ENCODE measurements at places on chromosomes 11 and 22.

DNA sequence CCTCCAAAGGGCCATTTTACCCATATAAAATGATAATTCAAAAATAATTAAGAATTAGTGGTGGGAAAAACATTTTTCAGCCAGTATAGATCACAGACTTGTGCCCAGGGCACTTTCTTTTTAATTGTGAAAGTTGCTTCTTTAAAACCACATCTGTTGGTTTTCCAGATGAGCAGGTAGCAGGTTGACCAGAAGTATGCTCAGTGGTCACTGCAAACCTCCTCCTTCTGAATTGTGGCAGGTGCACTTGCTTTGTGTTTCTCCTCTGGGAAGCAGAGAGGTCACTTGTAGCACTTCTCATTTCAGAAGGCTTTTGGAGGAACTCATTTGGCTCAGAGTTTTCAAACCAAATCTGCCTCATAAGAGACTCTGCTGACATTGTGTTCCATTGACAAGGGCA, 24.6 kb upstream of the CWF19L2 start:
- DNase-seq, result no peak

DNA sequence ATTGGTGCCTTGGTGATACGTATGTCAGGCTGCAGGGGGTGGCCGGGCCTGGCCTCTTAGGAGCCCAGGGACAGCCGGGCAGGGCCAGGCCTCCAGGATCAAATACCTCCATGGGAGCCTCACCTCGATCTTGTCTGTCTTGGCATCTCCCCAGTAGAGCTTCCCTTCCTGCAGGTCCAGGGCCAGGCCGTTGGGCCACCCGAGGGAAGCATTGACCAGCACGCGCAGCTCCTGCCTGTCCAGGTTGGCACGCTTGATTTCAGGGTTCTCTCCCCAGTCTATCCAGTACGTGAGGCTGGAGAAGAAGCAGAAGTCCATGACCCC, 137.7 kb downstream of the CRYBB2 start:
- no peak for DNase-seq

GRCh38 chr22:40123387-40123786, 54.3 kb upstream of the TNRC6B start:
- DNase-seq, result no peak

DNA sequence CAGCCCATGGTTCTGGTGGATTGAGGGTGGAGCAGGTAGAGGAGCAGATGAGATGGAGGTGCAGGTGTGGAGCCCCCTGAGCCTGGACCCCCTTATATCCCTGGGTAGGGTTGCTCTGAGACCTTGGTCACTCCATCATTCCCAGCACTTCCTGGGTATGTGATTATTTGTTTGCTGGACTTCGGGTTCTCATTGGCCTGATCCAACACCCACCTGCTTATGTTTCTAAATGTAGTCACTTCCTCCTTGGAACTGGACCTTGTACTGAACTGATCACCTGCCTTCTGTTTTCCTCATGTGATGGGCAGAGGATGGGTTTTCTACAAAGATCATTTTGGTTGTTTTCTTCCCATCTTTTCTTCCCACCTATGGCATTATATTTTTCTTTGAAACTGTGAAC, at the start of gene KRTAP5-4:
KRTAP5-4 (minus strand) TSS at position 53 of the 400 bp plus-strand sequence; CDS start at position 8, 45 bp downstream.
- no peak for DNase-seq

GRCh38 chr11:88404932-88405710, 67.6 kb upstream of the CTSC start:
- no peak for DNase-seq

- no peak for DNase-seq
Observed at GRCh38 chr11:65847746-65848145, 10.2 kb downstream of the CFL1 start.

DNA sequence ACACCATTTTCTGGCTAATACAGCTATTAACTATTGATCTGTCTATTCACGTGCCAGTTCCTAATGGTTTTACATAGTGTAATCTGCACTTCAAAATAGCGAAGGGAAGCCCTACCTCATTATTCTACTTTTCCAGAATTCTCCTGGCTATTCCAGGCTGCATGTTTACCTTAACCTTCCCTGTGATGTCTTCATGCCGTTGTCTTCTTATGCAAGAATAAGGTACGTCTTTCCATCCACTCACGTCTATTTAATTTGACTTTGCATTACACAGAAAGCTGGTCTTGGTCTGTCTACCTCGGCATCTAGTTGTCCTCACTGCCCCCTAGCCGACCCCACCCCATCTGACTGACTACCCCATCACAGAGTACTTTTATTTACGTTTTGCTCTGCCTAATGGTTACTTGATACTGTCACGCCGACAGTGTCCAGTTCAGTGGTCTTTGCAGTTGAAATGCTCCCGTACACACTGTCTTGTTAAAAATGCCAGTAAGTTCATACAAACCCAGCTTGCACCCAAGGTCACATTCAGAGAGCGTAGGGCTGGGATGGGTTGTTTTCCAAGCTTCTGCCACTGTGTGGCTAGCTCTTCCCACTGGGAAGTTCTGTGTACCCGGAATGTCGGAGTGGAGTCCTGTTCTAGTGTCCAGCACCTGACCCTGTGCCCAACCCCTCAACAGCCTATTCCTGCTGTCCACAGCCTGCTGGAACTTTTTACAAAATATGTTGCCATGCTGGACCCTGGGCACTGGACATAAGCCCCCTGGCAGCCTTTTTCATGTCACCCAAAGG, 15.0 kb downstream of the NEAT1 start:
- DNase-seq, result peak; percentile 54

DNA sequence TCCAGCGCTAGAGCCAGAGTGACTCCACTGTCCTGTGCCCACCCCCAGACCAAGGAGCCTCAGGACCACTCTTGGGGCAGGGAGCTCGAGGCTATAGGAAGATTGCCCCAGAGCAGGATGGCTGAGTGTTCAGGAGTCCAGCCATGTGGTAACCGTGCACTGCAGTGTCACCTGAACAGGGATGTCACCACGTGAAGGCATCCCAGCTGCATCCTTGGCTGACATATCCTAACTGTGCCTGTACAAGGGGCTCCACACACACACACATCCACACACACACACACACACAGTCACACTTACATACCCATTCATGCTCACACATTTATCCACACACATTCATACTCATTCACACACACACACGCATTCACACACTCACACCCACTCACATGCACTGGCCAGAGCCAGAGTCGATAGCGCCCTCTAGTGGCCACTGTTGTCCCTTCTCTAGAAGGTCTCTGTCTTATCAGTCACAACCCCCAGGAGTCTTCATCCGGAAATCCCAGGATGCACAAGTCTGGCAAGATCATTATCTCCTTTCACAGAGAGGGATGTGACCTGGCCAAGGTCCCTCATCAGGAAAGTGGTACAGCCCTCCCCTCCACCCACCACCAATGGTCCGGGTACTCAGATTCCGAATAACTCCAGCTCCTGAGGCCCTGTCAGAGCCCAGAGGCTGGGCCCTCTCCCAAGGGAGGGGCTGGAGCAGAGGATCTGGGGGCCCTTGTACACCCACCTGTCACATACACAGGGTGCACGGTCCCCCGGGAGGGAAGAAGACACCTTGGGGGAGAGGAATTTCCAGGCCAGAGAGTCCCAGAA, 55.1 kb downstream of the IGLL5 start:
- DNase-seq, result peak; percentile 79

- no peak for DNase-seq
Observed at GRCh38 chr22:25554689-25555088, 9.8 kb upstream of the GRK3 start.

- DNase-seq, result no peak
Observed at GRCh38 chr11:10197091-10197490, 96.9 kb downstream of the SBF2 start.

- DNase-seq, result no peak
Observed at GRCh38 chr11:42598341-42598740, 713.5 kb upstream of the API5 start.

GRCh38 chr22:45197606-45198462, 34.1 kb downstream of the NUP50 start:
- DNase-seq, result no peak

DNA sequence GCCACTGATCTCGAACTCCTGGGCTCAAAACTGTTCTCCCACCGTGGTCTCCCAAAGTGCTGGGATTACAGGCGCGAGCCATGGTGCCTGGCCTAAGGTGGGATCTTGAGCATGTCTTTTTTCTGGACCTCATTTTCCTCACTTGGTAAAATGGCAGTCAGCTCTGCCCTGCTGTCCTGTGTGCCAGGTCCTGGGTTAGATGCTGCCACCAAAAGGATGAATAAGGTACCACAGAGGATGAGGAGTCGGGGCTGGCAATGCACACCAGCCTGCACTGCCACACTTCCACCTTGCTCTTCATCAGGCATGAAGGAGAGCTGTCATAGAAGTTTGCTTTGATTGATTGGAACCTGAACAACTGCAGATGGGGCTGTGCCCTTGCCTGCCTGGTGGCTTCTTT, 32.3 kb downstream of the ACO2 start:
- DNase-seq, result no peak

GRCh38 chr11:9153651-9154050, 62.3 kb upstream of the SCUBE2 start:
- no peak for DNase-seq

- no peak for DNase-seq
Observed at GRCh38 chr11:67033661-67034166, 10.8 kb downstream of the SYT12 start.

GRCh38 chr11:116698080-116698479, 74.7 kb downstream of the BUD13 start:
- no peak for DNase-seq

GRCh38 chr11:120324932-120325810, at the start of gene TLCD5:
TLCD5 (plus strand) TSS chr11:120325299; CDS start chr11:120327442, 2,143 bp downstream.
- peak; percentile 51 for DNase-seq

- no peak for DNase-seq
Observed at GRCh38 chr11:64324692-64325469, 7.0 kb downstream of the PRDX5 start.

GRCh38 chr11:33692013-33692504, 8.6 kb downstream of the C11orf91 start:
- DNase-seq, result no peak

DNA sequence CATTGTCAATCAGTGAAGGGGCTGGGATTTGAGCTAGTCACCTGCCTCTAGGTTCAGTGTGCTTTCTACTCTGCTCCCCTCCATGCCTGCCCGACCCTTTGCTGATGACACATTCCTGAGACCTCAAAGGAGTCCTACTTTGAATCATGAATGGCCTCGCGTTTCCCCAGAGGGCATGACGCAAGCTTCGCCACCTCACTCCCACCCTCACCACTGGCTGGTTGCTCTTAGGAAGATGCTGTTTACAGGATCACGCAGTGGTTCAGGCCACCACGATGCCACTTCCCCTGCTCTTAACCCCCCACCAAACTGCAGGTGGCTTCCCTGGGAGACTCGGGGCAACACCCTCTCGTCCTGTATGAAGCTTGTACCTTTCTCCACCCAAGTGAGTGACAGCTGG, 62.9 kb upstream of the B3GAT1 start:
- no peak for DNase-seq

- DNase-seq, result no peak
Observed at GRCh38 chr11:72347691-72348090, 86.6 kb downstream of the CLPB start.

- no peak for DNase-seq
Observed at GRCh38 chr11:44011797-44012196, 36.0 kb upstream of the ACCSL start.

GRCh38 chr11:62012832-62013461, 45.5 kb upstream of the FTH1 start:
- DNase-seq, result no peak

DNA sequence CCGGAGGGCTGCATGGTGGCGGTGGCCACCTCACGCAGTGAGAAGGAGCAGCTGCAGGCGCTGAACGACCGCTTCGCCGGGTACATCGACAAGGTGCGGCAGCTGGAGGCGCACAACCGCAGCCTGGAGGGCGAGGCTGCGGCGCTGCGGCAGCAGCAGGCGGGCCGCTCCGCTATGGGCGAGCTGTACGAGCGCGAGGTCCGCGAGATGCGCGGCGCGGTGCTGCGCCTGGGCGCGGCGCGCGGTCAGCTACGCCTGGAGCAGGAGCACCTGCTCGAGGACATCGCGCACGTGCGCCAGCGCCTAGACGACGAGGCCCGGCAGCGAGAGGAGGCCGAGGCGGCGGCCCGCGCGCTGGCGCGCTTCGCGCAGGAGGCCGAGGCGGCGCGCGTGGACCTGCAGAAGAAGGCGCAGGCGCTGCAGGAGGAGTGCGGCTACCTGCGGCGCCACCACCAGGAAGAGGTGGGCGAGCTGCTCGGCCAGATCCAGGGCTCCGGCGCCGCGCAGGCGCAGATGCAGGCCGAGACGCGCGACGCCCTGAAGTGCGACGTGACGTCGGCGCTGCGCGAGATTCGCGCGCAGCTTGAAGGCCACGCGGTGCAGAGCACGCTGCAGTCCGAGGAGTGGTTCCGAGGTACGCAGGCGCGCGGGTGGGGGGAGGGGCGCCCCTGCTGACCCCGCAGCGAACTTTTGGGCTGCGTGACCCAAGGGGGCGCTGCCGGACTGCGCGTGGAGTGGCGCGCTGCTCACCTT, 670 bp downstream of the NEFH start:
- no peak for DNase-seq

GRCh38 chr22:21951931-21952465, 650 bp downstream of the PPM1F start:
- no peak for DNase-seq

GRCh38 chr22:23431337-23432072, 148.6 kb downstream of the IGLL1 start:
- no peak for DNase-seq

GRCh38 chr22:49768951-49769690, 58.6 kb downstream of the BRD1 start:
- DNase-seq, result no peak

DNA sequence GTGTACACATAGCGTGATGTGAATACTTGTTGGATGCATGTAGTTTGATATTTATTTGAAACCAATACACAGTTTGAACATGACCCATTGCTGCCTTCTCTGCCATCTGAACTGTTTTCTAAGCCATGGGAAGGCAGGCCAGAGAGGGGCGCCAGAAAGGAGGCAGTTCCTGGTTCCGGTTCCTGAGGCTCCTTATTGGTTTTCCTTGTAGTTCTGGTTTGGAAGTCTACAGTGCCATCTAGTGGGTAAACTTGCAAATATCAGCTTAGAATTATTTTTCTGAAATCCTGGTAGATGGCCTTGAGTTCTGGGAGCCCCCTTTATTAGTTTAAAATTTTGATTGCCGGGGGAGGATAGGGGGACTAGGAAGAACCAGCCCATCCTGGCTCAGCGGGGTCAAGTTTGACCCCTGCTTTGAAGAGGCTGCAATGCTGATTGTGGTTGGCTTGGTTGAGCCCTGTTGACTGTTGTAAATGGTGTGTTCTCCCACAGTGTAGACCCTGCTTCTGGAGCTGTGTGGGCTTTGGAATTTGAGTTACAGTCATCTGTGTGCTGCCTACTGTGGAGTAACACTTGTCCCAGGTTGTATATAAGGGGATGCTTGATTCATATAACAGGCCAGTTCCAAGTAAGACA, 48.4 kb downstream of the GRAMD1B start:
- DNase-seq, result peak; percentile 30

- peak; percentile 84 for DNase-seq
Observed at GRCh38 chr11:1852877-1853276, at the start of gene LSP1. LSP1 (plus strand) TSS chr11:1853084; CDS start chr11:1853145, 61 bp downstream.

GRCh38 chr11:118427707-118428106, 8.6 kb upstream of the KMT2A start:
- DNase-seq, result no peak

- DNase-seq, result no peak
Observed at GRCh38 chr11:62958547-62959421, 26.0 kb downstream of the SLC22A6 start.

- no peak for DNase-seq
Observed at GRCh38 chr11:78397398-78397797, 20.2 kb downstream of the GAB2 start.

GRCh38 chr11:116162086-116162885, 610.5 kb downstream of the BUD13 start:
- DNase-seq, result no peak

GRCh38 chr22:38187413-38188212, 6.0 kb upstream of the PLA2G6 start:
- DNase-seq, result no peak

Measured in activated naive CD4-positive, alpha-beta T cell treated with anti-CD3 and anti-CD28 coated beads, Interleukin-2, amount 50 U/mL, for 72 hours (primary cell).